ENCODE measurements at places on chromosomes 7 and 10.

- no peak for DNase-seq
Observed at GRCh38 chr7:11753433-11753832, 78.6 kb downstream of the THSD7A start.

DNA sequence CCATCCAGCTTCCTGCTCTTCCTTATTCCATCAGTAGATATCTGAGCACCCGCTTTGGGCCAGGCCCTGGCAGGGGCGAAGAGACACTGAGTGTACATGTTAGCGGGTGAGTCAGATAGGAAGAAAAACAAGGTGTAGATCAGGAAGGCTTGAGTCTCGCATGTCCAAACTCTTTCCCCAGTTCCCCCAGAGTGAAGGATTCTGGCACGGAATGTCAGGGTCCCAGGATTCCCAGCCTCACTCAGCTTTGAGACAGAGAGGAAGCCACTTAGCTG lies 24.1 kb upstream of the CHST15 start:
- no peak for DNase-seq

DNA sequence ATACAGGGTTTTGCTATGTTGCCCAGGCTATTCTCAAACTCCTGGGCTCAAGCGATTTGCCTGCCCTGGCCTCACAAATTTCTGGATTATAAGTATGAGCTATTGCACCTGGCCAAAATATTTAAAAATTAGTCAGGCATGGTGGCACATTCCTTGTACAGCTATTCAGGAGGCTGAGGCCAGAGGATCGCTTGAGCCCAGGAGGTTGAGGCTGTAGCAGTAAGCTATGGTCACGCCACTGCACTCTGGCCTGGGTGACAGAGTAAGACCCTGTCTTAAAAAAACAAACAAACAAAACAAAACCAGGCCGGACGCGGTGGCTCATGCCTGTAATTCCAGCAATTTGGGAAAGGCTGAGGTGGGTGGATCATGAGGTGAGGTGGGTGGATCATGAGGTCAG lies 14.5 kb upstream of the SIRT1 start:
- no peak for DNase-seq

DNA sequence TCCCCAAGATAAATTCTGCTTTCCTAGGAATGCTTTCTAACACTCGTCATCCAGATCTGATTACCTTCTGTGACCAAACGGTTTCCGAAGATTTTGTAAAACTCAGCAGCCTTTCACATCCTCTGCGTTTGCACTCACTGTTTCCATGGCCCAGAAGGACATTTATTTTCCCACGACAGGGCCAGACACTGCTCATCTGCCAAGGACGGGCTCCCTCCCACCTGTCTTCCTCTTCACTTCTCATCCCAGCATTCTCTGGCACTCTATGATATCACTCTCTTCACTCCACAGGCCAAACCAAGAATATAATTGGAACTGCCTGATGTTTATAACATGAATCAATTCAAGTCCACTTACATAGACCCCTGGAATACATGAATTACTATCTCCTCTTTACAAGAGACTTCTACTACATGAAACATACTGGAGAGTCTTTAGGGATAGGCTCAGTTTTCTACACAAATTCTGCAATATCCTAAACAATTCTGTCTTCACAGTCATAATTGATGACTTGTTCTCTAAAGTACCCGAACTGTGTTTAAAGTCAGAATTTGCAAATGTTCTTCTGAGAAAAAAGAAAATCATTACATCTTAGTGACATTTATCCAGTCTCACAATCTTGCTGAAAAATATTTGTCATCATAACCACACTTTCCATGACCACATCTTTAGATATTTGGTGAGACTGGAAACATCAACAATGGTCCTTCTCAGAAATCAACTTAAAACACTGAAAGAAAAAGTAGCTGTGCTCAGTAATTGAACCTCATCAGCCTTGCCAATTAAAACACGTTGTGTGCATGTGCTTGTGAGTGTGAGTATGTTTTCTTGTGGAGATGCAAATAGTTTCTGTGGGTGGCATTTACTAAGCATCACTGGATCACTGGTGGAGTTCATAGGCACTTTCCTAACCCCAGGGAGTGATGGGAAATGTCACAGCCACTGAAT lies 79.5 kb upstream of the PRSS58 start:
- DNase-seq: no peak

GRCh38 chr10:121310151-121310711 lies 288.0 kb downstream of the FGFR2 start:
- DNase-seq: no peak

- no peak for DNase-seq
Observed at GRCh38 chr7:20642166-20642565, 26.7 kb downstream of the ABCB5 start.

DNA sequence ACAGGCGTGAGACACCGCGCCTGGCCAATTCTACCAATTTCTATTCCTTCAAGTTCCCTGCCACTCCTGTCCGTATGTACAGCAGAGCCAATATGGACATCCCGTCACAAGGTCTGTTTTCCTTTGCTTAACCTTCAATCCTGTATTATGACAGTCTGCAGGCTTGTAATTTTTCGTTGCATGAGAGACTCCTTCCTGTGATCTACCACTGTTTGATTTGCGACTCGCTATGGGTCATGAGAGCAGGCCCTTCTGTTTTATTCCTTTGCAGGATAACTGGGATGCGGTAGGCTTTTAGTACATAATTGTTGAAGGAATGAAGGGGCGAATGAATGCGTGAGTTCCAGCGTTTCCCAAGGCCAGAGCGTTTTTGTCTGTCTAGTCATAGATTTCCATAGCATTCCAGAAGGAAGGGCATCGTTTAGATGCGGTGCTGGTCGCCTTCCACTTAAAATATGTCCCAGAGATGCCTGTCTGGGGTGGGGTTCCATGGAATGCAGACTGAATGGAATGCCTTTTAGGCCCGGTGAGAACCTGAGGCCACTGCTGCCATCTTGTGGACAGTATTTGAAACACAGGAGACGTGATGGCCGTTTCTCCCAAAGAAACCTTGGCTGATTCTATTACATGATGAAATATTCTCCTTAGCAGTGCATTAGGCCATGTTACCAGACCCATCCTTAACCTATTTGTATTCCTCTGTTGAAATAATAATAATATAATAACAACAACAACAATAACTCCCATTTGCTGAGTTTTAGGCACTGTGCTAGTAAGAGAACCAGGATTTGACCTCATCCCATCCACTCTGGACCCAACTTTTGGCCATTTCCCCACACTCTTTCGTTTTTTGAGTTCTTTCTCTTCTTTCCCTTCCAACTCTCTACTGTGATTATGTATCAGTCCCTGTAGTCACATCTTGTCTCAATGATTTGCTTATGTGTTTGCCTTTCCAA lies 193.2 kb downstream of the MYOF start:
- peak; percentile 35 for DNase-seq

GRCh38 chr10:45008524-45009161 lies 7.9 kb downstream of the ZNF22 start:
- peak; percentile 53 for DNase-seq

DNA sequence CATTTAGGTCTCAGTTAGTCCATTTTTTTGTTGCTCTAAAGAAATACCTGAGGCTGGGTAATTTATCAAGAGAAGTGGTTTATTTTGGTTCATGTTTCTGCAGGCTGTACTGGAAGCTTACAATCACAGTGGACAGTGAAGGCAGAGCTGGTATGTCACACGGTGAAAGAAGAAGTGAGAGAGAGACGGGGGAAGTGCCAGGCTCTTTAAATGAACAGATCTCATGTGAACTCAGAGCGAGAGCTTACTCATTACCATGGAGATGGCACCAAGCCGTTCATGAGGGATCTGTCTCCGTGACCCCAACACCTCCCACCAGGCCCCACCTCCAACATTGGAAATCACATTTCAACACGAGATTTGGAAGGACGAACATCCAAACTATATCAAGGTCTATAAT lies 18.9 kb upstream of the PNLIPRP3 start:
- DNase-seq: no peak

DNA sequence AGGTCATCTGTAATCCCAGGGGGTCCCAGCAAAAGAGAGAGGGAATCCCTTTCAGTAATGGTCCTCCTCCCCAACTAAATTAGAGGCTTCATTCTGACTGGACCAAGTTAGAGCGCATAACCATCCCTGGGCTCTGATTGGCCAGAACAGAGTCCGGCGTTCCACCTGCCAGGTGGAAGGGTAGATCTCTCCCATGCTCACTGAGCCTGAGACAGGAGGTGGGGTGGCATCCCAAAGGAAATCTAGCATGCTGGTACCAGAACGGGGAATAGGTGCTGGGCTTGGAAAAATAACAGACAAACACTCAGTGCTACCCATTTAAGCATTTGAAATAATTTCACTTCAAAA lies 21.0 kb upstream of the TSPAN33 start:
- DNase-seq: no peak

DNA sequence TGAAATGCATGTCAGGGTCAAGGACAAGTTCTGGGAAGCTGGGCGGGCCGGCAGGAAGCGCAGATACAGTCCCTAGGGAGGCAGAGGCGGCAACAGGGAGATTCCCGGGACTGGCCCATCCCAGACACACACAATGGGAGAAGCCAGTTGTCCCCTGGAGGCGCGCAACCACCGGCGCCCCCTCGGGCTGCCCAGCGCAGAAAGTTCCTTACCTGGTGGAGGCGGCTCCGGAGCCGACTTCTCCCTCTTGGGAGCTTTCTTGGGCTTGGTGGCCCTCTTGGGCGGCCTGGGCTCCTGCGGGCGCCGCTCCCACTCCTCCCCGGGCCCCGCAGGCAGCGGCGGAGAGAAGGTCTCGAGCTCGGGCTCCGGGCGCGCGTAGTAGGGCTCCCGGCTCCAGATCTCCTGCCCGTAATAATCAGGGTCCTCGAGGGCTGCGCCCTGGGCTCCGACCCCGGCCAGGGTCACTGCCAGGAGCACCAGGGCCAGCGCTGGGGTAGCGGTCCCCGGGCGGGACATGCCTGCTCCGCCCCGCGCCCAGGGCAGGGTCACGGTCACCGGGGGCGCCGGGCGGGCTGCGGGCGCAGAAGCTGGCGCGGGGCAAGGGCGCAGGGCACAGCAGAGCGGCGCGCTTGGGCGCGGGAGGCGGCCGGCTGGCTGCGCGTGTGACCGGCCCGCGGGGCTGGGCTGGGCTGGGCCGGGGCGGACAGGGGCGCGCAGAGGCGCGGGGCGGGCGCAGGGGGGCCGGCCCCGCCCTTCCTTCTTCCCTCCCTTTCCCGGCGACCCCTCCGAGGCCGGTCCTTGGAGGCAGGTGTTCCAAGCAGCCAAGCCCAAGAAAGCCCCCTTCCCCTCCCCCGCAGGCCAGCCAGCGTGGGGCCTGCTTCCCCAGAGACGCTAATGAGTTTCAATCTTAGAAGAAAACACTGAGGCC lies at the start of gene CPXM2:
Gene CPXM2 (minus strand): TSS at position 664 of the 928 bp plus-strand sequence. CDS start 148 bp downstream, at position 516.
- no peak for DNase-seq

GRCh38 chr7:17302575-17303142 lies 4.2 kb downstream of the AHR start:
- peak; percentile 34 for DNase-seq

GRCh38 chr10:89392974-89393373 lies 551 bp downstream of the IFIT1 start:
- DNase-seq: no peak
